ENCODE measurements at places on chromosomes 6 and 20.

DNA sequence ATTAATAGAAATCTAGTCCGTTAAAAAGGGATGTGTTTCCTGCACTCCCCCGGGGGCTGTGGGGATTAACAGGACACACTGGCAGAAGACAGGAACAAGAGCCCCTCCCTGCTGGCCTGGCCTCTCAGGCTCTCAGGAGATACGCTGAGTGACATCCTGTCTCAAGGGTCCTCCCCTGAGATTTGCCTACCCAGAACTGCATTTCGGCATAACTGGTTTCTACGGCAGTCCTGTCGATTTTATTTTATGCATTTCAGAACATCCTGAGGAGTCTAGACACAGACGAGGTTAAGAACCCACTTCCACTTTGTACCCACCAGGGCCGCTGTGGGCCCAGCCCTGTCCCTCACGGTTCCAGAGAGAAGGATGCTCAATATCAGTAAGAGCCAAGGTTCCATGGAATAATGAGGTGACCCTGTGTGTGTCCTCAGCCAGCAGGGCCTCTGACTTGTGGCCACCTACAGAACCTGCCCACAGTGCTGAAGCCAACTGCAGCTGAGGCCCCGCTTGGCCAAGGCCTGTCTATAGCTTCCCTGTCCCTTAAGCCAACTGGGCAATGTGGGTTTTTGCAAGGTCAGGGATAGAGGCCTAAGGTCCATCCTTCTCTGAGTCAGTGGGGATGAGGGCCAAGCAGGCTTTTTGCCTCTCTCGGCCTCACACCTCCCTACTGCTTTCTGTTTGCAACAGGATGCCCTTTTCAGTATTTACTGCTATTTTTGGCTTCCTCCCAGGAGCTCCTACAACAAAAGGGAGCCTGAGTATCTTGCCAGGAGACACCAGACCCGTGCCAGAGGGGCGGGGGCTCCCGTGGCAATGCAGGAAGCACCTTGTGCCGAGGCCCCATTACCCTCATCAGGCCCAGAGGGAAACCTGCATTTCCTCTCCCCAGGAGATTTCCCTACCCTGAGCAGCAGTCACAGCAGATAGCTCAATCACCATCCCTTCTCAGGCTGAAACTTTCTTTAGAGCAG, 14.7 kb downstream of the UQCC2 start:
- DNase-seq: peak; percentile 81

GRCh38 chr6:34901930-34902329, 12.9 kb downstream of the ANKS1A start:
- DNase-seq: no peak

DNA sequence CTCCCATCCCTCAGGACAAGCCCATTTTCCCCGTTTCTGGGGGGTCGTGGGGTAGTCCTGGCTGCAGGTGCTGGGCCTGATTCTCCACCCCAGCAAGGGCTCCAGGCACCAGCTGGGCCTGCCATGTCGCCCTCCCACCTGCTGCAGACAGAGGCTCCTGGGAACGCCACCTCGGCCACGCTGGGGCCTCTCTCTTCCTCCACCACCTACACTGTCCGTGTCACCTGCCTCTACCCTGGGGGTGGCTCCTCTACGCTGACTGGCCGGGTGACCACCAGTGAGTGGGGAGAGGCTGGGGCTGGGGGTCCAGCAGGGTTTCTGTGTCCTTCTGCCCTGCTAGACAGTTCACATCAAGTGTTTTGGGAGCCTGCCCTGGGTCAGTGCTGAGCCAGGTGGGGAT, 19.3 kb downstream of the COL20A1 start:
- DNase-seq: no peak

DNA sequence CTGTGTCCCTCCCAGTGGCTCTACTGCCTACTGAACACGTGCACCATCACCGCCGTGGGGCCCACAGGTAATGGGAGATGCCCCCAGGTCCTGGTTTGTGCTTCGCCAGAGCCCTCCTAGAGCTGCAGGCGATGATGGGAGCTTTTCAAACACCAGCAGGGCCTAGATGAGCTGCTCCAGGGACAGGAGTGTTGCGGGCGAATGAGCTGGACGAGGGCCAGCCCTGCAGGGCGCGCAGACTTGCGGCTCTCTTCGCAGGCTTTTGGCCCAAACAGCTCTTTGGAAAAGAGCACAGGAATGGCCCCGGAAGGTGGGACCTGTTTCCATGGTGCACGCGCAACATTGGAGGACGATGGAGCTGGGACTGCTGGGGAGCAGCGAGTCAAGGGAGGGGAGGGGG, 409.3 kb upstream of the SULF2 start:
- no peak for DNase-seq

DNA sequence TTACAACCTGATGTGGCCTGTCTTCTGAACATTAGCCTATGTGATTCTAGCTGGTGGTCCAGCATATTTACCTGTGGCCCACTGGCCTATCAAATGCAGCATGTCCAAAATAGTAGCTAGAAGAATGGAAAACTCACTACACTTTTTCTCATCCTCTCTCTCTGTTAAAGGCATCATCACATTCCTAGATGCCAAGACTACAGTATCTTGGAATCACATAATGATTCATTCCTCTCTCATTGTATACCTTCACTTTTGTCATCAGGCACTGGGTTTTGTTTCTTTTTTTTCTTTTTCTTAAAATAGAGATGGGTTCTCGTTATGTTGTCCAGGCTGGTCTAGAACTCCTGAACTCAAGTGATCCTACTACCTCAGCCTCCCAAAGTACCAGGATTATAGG, 45.0 kb downstream of the FAM83B start:
- DNase-seq: no peak

- DNase-seq: no peak
Observed at GRCh38 chr20:40339661-40340449, 349.2 kb downstream of the MAFB start.

- no peak for DNase-seq
Observed at GRCh38 chr6:145694083-145694737, 41.1 kb downstream of the EPM2A start.

All from glomerular endothelial cell (primary cell).